Dorsolateral prefrontal cortex (tissue), 122 donors: ENCODE measurements at places on chromosomes 6 and 20.

DNA sequence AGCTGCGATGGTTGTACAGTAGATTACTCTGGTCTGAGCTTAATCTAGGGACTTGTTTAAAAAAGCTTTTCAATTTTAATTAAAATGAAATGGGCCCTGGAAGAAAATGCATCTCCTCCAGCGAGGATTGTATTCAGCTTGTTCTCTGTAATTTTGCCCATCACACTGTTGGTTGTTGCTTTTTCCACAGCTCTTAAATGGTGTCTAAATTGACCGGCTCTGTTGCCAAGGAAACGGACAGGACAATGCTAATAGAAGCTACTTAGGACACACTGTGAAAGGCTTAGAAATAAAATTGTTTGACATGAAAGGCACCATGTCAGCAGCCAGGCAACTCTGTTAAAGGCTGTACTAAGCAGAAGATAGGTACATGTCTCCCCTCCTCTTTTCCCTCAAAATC lies 116.7 kb upstream of the NRSN1 start:
- DNase-seq = no peak

DNA sequence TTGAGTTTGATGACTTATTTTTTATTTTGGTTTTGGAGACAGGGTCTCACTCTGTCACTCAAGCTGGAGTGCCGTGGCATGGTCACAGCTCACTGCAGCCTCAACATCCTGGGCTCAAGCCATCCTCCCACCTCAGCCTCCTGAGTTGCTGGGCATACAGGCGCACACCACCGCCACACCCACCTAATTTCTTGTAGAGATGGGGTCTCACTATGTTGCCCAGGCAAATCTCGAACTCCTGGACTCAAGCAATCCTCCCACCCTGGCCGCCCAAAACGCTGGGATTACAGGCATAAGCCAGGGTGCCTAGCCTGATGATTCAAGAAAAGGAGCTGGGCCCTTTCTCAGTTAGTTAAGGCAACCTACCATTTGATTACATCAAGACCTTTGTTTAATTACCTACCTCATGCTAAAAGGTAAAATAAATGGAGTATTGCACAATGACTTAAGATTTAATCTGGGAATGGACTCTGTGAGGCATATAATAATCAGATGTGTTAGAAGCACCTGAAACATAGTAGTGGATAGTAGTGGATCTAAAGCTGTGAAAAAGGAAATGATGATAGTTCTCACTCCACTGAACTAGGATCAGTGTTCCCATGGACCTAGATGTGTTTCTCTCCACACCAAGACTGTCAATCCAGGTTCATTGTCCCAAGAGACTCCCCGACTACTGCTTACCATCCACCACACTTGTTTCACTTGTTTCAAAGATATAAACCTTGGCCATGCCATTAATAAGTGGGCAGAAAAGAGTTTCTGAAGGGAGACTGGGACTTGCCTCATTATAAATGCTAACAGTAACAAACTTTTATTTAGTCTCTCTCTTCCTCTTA lies 2.1 kb downstream of the TNFRSF21 start:
- DNase-seq = no peak

- DNase-seq = no peak
Measured at GRCh38 chr20:37902504-37903313, at the start of gene VSTM2L. TSS of gene VSTM2L (plus strand) at chr20:37903127. CDS start at chr20:37903351, 224 bp downstream.

- DNase-seq = no peak
Measured at GRCh38 chr6:36350681-36351571, 14.2 kb upstream of the BNIP5 start.

GRCh38 chr6:170454512-170455285 lies 98.4 kb downstream of the PSMB1 start:
- no peak for DNase-seq

DNA sequence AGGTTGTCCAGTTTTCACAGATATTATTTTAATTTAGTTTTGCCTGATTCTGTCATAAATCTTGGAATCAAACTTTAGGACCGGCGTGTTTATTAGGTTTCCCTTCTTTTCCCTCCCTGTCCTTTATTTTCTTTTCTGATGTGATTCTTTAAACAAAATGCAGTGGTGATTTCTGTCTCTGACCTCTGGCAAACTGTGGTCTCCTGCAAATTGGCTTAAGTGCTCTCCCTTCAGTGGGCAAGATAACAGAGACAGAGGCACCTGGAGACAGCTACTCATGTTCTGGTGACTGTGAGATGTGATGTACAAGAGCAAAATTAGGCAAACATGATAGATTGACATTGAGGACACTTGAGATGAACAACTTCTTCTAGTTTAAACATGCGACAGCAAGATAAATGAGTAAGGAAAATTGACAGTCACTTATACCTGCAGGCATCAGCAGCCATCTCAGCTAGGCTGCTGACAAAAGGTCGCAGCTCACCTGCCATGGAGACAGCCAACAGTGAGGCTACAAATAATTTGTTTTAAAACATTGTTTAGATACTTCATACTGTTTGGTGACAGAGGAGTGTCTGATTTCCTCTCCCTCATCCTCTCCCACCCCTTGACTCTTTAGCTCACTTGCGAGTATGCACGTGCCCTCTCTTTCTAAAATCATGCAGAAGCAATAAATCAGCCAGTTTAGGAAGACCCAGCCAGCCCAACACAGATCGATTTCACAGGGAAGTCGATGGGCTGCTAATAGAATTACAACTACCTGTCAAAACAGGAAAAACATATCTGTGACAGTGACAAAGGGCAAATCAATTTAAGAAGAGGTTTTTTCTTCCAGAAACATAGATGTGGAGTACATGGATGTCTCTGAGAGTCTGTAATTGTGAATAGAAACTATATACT lies 63.4 kb upstream of the MAP3K7 start:
- no peak for DNase-seq

DNA sequence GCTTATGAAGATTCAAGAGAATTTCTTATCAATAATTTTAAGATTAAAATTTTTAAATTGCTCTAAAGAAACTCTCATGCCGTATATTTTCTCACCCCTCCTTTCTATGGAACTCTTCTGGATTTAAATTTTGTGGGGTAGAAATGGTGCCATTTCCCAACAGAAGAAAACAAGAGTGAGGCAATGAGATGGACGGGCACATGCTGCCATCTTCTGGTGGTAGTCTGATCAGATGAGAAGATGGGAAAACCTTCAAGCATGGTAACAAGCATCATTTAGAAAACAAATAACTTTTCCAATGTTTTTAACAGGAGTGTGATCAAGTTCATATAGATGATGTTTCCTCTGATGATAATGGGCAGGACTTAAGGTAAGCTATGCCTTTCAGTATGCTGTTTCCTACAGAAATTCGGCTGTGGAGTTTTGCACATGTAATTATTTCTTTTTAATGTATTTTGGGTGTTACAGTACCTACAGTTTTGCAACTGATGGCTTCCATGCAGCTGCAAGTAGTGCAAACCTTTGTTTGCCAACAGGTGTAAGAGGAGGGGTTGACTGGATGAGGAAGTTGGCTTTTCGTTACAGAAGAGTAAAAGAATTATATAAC lies 271.4 kb downstream of the EYA4 start:
- peak; percentile 32 for DNase-seq

DNA sequence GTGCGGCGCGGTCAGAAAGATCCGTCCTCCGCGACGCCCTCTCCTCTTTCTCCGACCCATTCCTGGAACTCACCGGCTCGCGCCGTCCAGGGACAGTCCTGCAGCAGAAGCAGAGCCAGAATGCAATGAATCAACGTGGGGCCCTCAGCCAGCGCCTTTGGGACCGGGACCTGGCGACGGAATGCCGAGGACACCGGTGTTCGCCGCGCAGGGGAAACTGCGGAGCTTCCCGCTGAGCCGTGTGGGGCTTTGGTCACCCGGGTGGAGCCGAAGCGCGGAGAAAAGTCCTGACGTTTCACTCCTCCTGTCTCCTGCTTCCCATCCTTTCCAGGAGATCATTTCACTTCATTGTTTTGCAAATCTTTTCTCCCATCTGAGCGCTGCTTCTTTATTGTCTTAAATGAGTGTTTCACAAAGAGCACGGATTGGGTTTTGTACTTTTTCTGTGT lies 26.5 kb downstream of the ULBP1 start:
- no peak for DNase-seq

GRCh38 chr20:50758469-50758868 lies 27.1 kb downstream of the PARD6B start:
- DNase-seq = no peak

DNA sequence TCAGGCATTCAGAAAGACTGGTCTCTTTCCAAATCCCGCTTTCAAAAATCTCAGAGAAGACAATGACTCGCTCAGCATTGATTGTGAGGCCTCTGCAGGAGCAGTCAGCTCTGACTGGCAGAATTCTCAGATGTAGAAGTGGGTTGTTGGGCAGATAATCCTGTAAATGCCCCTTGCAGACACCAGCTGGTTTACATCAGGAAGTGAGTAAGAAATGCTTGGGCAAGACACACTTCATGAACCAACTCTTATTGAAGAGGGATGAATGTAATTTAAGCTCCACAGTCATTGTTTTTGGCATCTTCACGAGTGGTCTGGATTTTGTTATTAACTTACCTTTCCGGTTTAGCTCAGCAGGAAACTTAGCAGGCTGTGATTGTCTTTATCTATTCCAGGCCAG lies 166.6 kb downstream of the PLCB4 start:
- DNase-seq = no peak

DNA sequence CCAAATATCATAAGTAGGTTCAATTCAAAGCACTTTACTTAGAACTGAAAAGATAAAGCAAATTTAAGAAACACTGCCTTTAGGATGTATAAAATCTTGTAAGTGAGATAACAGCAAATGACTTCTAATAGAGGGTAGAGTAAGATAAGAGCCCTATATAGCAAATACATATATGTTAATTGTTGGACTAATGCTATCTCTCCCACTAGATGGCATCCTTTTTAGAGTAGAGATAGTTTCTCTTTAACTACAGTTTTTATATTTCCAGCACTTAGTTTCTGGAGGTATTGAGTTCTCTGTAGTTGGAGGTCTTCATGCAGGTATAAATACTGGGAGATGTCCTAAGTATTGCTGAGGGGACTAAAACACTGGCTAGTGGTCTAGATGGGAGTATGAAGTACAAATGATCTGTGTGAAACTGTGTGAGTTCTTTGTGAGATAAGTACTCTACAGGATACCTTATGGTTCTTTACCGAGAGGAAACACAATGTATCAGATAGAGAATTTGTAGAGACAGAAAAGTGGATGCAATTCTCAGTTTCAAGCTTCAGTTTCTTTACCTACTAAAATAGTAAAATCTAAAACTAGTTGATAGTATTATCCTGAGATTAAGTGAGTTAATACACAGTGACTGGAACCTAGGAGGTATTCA lies 399.3 kb downstream of the KHDRBS2 start:
- no peak for DNase-seq

- no peak for DNase-seq
Measured at GRCh38 chr20:51393571-51393970, 148.9 kb downstream of the NFATC2 start.

- no peak for DNase-seq
Measured at GRCh38 chr6:89214197-89214596, 3.0 kb downstream of the GABRR1 start.

GRCh38 chr6:98416027-98416426 lies 418.3 kb upstream of the POU3F2 start:
- peak; percentile 52 for DNase-seq

DNA sequence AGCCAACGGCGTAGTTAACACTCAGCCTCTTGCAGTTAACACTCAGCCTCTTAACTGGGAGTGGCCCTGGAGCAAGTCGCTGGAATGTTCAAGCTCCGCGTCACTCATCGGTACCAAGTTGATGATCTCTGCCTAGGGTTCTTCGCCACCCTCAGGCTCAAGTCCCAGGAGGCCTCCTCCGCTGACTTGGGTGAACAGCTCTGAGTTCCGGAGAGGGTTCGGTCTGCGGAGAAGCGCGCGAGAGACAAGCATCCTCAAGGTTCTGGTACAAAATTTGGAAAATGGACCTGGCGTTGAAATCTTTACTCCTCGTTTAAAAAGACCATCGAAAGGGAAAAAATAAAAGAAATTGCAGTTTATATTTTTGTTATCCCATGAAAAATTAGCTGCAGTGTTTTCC lies 876 bp upstream of the DSP start:
- no peak for DNase-seq

DNA sequence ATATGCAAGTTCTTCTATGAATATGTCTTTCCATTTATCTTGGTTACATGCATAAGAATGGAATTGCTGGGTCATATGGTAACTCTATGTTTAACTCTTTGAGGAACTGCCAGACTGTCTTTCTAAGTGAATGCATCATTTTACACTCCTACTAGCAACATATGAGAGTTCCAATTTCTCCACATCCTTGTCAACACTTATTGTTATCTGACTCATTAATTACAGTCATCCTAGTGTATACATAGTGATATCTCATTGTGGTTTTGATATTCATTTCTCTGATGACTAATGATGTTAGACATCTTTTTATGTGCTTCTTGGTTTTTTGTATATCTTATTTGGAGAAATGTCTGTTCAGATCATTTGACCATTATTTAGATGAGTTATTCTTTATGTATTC lies 96.7 kb upstream of the LAMP5 start:
- no peak for DNase-seq
